ENCODE measurements at places on chromosomes 6 and 20.

GRCh38 chr20:50136822-50137599 is 16.5 kb downstream of the PEDS1 start:
- DNase-seq: no peak

DNA sequence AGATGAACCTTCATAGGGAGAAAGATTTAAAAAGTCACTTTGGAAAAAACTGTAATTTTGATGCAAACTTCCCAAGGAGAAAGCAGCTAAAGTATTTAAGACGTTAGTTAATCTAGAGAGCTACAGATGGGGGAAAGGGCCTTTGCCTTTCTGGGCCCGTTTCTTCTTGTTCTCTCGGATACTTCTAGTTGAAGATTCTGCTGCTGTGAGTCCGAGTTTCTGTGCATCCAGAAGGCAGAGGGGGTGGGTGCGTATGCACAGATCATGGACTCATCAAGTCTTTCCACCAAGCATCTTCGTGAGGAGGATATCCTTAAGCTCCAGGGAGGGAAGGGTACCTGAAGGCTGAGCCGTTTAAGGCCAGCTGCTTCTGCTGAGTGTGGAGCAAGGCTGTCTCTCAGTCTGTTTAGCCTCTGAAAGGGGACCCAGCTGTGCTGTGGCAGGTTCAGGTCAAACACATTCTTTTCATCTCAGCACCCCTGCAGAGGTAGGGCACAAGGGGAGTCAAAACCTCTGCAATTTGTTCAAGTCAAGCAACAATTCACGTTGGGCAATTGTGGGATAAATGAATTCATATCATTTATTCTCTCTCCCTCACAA is 4.3 kb downstream of the LAMP5 start:
- DNase-seq: no peak

- no peak for DNase-seq
Observed at GRCh38 chr20:38962928-38963401, 821 bp downstream of the DHX35 start.

DNA sequence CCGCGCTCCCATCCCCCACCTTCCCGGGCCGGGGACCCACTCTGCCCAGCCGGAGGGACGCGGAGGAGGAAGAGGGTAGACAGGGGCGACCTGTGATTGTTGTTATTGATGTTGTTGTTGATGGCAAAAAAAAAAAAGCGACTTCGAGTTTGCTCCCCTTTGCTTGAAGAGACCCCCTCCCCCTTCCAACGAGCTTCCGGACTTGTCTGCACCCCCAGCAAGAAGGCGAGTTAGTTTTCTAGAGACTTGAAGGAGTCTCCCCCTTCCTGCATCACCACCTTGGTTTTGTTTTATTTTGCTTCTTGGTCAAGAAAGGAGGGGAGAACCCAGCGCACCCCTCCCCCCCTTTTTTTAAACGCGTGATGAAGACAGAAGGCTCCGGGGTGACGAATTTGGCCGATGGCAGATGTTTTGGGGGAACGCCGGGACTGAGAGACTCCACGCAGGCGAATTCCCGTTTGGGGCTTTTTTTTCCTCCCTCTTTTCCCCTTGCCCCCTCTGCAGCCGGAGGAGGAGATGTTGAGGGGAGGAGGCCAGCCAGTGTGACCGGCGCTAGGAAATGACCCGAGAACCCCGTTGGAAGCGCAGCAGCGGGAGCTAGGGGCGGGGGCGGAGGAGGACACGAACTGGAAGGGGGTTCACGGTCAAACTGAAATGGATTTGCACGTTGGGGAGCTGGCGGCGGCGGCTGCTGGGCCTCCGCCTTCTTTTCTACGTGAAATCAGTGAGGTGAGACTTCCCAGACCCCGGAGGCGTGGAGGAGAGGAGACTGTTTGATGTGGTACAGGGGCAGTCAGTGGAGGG is 2.8 kb downstream of the SOX4 start:
- DNase-seq: peak; percentile 45

GRCh38 chr6:155088856-155089255 is 93.7 kb downstream of the TIAM2 start:
- no peak for DNase-seq

DNA sequence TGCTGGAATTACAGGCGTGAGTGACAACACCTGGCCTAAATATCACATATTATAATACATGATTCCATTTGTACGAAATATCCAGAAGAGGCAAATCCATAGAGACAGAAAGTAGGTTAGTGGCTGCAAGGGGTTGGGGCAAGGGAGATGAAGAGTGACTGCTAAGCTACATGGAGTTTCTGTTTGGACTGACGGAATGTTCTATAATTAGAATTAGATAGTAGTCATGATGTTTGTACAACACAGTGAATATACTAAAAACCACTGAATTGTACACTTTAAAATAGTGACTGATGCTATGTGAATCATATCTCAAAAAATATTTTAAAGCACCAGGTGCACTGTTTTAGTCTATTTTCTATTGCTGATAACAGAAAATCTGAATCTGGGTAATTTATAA is 3.7 kb upstream of the HEBP2 start:
- DNase-seq: no peak

GRCh38 chr20:33883164-33883563 is 72.0 kb downstream of the CHMP4B start:
- no peak for DNase-seq

DNA sequence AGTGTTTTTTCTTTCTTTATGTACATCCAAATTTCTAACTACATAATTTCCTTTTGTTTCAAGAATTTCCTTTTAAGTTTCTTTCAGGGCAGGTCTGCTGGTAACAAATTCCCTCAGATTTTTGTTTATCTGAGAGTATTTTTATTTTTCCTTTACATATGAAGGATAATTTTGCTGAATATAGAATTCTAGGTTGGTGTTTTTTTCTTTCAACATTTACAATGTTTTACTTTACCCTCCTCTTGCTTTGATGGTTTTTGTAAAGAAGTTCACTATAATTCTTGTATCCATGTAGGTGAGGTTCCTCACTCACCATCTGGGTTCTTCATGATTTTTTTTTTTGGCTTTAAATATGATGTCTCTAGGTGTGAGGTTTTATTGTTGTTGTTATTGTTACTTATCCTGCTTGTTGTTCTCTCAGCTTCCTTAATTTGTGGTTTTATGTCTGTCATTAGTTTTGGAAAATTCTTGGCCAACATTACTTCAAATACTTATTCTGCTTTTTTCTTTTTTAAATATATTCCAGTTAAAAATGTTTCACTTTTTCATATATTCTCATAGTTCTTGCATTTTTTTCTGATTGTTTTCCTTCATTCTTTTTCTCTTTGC is 580.1 kb upstream of the CITED2 start:
- no peak for DNase-seq
